ENCODE measurements at places on chromosomes 3 and 15.

DNA sequence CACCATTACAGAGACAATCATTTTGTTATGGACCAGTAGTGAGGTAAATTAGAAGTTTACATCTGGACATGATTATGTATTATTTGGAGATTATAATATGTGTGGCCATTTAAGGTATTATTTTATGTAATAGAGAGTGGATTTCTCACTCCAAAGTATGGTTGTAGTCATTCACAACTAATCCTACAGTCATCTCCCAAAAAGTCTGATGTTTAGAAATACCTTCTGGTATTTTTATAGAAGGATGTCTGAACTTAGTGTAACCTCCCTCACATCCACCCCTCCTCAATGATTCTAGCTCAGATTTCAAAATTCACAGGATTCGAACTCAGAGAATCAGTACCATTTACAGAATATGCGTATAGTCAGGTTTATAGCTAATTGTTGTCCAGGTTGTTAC is 346.6 kb upstream of the MEIS2 start:
- no peak for DNase-seq

DNA sequence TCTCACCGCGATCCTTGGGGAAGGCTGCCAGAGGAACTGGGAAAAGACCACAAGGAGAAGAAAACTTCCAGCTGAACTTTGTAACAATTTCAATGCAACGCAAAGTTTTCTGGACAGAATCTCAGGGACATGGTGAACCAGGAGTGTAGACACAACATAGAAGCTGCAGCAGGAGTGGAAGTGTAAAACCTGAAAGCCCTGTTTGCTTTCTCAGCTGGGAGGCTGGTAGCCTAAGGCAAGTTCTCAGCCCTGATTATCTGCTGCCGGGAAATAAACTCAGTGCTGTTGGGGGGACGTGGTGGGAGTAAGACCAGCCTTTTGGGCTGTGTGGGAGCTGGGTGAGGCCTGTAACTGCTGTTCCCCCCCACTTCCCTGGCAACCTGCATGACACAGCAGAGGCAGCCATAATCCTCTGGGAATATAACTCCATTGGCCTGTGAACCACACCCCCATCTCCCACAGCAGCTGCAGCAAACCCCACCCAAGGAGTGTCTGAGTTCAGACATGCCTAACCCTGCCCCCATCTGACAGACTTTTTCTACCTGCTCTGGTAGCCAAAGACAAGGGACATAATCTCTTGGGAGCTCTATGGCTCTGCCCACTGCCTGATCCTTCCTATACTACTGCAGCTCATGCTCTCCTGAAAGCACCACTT is 106.7 kb downstream of the ZNF621 start:
- no peak for DNase-seq

DNA sequence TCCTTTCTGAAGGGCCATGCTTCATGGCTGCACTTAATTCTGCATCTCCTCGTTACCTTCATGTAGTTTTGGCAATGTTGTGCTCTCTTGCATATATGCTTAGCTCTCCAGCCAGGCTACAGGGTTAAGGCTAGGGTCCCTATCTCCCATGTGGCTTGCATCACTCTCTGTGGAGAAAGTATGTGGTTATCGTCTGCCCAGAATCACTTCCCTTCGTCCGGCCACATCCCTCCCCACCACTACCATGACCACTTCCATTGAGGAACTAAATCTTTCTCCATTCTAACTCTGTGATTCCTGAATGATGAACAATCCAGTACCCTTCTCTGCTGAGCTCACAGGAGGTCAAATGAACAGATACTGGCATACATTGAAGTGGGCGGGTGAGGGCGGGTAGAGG is 34.0 kb downstream of the WWTR1 start:
- no peak for DNase-seq

GRCh38 chr15:98532063-98532462 is 116.3 kb upstream of the IGF1R start:
- no peak for DNase-seq

DNA sequence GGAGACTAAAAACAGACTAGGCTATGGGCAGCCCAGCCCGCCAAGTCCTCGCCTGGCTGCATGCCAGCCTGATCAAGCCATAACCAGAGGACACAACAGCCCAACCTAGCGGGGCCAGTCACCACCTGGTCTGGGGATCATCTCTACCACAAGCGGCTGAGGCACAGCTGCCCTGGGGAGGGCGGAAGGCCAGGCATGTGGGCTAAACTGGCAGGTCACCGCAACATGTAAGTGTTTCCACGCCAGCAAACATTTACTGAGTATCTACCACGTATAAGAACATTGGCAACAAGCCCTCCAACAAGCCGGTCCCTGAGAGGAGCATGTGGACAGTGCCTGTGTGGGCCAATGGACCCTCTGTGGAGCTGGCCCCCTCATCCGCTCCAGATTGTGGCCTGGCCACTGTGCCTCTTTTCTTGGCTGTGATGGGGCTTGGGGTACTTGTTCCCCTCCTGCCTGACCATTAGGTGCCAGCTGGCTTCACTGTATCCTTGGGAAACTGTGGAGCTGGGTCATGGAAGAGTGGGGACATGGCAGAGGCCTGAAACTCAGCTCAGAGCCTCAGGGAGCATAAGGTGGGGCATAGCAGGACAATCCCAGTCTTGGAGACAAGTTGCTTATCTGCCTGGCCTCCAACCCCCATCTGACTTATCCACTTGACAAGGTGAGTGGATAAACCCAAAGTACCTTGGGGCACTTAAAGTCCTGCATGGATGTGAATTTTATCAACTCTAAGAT is 9.0 kb downstream of the UBXN7 start:
- DNase-seq, result no peak

DNA sequence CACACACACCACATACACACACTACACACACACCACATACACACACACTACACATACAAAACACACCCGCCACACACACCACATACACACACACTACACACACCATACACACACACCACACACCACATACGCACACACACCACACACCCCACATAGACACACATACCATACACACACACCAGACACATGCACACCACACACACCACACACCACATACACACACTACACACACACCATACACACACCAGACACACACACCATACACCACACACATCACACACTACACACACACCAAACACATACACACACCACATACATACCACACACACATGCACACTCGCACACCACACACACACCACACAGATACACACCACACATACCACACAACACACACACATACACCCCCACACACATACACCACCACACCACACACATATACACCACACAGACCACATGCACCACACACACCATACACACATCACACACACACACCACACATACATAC is 26.3 kb downstream of the CPN2 start:
- no peak for DNase-seq

- DNase-seq, result no peak
These were observed 15.6 kb downstream of the LRRK1 start for GRCh38 chr15:100934726-100935125.

GRCh38 chr3:66398228-66399025 is 102.4 kb downstream of the LRIG1 start:
- DNase-seq, result no peak
